ENCODE measurements at places on chromosomes 6 and 20. TPM values are rescaled to one million over a fixed set of nuclear protein-coding genes. Genes with fewer than 3 reads are reported as not detected.

DNA sequence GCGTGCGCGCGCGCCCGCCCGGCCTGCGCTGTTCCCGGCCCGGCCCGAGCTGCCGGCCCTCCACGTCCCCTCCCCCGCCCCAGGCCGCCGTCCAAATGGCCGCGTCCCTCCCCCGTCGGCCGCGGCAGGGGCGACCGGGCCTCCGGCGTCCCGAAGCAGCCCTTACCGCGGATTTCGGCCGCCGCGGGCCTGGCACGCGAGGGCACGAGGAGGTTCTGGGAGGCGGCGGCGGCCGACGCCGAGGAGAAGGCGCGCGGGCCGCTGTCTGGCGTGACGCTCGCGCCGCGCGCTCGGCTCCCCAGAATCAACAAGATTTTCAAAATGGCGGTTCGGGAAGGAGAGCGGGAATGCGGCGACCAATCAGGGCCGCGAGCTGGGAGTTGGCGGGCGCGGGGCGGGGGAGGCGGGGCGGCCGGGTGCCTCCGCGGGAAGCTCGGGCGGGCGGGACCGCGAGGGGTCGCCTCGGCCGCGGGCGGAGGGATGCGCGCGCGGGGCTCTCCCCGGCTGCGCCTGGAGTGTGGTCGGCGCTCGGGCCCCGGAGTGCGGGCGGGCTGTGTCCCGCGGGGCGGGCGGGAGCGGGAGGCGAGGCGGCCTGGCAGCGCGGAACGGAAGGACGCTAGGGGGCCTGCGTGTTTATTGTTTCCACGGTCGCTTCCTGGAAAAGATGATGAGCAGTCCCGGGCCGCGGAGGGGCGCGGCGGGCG is at the start of gene DEK:
Gene DEK (minus strand): TSS at position 312 of the 704 bp plus-strand sequence. CDS start 543 bp downstream, outside the sequence.
- DNase-seq: peak; percentile 65

DNA sequence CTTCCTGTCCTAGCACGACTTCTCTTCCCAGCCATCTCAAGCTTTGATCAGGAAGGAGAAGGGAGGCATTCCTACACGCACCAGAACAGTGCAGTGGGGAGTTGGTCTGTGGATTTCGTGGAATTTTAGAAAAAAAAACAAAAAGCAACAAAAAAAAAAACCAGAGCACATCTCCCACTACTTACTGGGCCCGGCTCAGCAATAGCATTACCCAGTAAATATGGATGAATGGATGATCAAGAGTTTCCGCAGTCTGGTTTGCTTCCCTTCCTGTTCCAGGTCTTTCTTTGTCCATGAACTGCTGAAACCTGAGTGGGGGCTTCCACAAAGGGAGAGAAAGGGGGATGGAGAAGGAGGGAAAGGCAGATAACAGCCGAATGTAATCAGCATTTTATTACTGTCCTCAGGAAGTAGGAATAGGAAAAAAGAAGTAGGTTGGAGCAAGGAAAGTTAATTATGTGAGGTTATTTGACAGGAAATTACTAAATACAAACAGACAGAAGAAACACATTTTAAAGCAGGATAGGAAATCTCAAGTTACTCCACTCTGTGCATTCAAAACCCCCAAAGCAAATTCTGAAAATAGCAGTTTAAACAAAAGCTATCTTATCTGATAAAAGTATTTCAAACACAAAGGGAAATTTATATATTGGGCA is 349.0 kb downstream of the PRL start:
- no peak for DNase-seq

- no peak for DNase-seq
Measured at GRCh38 chr6:110674096-110674495, 141.2 kb downstream of the CDK19 start.

DNA sequence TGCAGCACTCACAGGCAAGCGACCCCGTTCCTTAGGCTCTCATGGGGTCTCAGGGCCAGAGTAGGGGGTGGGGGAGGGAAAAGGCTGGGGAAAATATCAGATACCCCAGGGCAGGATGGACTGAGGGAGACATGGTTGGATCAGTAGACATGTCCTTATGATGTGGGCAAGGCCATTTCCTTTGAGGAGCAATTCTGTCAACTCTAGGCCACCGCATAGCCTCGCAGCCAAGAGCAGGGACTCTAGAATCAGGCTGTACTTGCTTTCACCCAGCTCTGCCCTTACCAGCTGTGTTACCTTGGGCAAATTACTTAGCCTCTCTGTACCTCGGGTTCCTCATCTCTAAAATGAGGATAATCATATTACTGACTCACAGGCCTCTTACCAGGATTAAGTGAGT is 2.2 kb upstream of the MAPK13 start:
- DNase-seq: peak; percentile 21

DNA sequence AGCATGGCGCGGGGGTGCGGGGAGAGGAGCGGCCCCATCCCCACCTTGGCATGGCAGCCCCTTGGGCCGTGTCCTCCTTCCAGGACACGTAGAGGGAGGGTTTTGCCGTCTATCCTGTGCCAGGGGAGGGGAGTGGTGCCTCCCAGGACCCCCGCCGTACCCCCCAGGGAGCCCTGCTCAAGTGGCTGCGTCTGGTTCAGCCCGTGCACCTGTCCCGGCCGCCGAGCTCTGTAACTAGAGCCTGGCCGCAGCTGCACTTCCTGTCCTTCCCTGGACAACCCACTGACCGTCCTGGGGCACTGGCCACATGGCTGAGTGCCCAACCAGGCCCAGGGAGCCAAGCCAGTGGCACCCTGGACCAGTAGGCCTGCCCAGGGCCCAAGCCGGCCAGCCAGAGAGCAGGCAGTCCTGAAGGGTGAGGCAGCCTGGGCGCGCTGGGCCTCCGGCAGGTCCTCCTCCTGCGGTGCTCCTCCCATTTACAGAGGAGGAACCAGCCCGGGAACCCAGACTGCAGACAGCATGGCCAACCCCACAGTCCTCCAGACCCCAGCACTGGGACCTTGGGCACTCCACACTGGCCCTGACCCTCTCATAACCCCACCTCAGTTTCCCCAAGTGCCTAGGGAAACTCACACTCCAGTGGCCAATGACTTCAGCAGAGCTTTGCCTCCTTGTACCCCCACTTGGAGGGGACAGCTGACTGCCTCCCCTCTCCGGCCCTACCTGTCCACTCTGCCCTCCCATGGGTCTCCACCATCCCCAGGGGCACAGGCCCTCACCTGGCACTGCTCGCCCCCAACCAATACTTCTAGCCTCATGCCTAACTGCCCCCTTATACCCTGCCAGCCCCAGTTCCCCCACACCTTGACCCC is 8.7 kb downstream of the LAMA5 start:
- no peak for DNase-seq

The CST4 gene
- polyA plus RNA-seq: not detected

The FAM209B gene
- 0.84 TPM for polyA plus RNA-seq

The PRR18 gene
- not detected for polyA plus RNA-seq

The HSPA1A gene
- 215 TPM for polyA plus RNA-seq

Measured in CD14-positive monocyte (primary cell).